Karpas-422 (cell line): ENCODE measurements at places on chromosomes 1 and 21. TPM values are rescaled to one million over a fixed set of nuclear protein-coding genes. Genes with fewer than 3 reads are reported as not detected.

Gene C1orf87
- not detected in 2 replicates for total RNA-seq

DNA sequence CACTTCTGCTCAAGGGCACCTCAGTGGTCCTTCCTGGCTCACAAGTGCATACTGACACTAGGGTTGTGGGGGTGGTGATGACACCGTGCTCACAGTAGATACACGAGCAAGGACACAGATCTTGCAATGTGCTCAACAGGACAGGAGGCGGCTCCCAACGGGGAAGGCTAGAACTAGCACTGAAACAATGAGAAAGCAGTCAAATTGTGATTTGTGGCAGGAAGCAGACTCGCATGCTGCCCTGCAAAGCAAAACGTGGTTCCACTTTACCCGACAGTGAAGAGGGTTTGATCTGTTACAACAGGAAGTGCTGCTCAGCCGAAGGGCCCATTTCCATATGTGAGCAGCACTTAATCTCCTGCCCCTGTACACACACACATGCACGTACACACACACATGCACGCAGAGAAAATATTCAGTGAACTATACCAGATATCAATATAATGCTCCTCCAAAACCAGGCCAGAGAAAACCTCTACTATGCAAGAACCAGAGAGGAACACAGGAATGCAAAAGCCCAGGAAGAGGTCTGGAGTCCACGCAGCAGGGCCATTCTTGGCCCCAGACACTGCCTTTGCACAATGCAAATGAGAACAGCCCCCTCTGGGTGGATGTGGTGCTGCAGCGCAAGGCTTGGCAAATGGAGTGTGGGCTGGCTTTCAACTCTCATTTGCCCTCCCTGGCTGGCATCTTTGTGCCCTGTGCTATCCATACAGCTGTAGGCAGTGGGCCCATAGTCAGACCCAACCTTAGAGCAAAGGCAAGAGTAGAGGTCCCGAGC lies 47.1 kb downstream of the KANK4 start:
- DNase-seq, result peak; percentile 95
- H3K4me1 ChIP-seq, result peaks cover 38% of the 10 kb centered on the region
- peak overlapping the region; percentile 91 for H3K27ac ChIP-seq

GRCh38 chr1:65299328-65299727 lies 10.0 kb upstream of the DNAJC6 start:
- no peaks in the 10 kb centered on the region for H3K4me1 ChIP-seq
- H3K27ac ChIP-seq, result no peak overlapping the region
- DNase-seq, result no peak
- H3K27me3 ChIP-seq, result no peaks in the 10 kb centered on the region

Gene OR2L3
- total RNA-seq, result not detected in 2 replicates

DNA sequence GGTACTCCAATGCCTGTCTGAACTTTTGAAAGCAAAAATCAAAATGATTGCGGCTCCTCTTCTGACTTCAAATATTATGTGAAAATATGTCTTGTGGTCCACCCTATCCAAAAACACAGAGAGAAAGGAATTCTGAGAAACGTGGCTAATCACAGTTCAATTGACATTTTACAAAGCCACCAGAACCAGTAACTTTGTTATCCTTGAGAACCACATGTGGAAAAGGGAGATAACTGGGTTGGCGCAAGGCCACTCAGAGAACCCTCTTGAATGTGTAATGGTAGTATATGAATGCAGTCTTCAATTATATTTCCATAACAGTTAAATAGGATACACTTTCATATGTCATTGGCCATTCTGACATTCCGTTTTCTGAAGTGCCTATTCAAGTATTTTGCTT lies 1030.0 kb upstream of the TMPRSS15 start:
- no peak for DNase-seq
- H3K4me3 ChIP-seq, result no peak overlapping the region
- H3K36me3 ChIP-seq, result no peaks in the 10 kb centered on the region
- H3K4me1 ChIP-seq, result no peaks in the 10 kb centered on the region
- H3K27ac ChIP-seq, result no peak overlapping the region
- H3K27me3 ChIP-seq, result no peaks in the 10 kb centered on the region

Gene SH2D1B
- total RNA-seq, result not detected in 2 replicates

DNA sequence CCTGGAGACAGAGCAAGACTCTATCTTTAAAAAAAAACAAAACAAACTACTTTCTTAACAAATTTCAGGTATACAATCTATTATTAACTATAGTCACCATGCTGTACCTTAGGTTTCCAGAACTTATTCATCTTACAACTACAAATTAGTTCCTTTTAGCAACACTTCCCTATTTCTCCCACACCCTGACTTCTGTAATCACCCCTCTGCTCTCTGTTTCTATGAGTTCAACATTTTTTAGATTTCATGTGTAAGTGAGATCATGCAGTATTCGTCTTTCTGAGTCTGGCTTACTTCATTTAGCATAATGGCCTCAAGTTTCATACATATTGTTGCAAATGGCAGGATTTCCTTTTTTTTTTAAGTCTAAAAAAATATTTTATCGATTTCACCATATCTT lies 77.9 kb upstream of the LPGAT1 start:
- no peak overlapping the region for H3K27ac ChIP-seq
- no peaks in the 10 kb centered on the region for H3K27me3 ChIP-seq
- no peak for DNase-seq
- no peaks in the 10 kb centered on the region for H3K4me1 ChIP-seq
- no peak overlapping the region for H3K4me3 ChIP-seq

DNA sequence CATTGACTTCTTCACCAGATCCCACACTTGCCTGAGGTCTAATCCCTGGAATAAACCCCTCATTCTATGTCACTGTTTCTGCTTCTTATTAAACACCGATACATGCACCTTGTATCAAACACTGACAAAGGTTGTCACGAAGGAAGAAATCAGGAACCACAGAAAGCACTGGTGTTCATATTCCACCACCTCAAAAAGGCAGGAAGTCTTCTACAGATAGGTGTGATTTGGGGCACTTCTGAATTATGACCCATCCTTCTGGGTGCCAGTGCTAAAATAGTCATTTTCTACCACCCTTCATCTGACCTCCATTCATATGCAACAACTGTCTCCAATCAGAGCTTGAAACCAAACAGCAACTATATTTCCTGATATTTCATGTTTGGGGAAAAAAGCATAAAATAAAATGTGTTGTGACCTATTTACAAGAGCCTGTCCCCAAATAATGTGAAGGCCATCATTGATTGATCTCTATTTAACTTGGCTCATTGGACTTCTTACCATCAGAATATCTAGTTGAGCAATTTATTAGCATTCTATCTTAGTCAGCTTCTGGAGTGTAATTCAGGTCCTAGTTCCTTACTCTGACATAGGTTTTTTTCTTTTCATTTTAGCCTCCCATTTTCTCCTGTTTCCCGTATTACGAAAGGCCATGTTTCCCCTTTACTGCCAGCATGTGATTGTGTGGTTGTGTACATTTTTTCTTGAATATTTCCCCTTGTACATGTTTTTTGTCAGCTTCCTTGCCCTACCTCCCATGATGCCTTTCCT lies 43.1 kb downstream of the DUSP10 start:
- H3K36me3 ChIP-seq, result no peaks in the 10 kb centered on the region
- H3K27ac ChIP-seq, result no peak overlapping the region

DNA sequence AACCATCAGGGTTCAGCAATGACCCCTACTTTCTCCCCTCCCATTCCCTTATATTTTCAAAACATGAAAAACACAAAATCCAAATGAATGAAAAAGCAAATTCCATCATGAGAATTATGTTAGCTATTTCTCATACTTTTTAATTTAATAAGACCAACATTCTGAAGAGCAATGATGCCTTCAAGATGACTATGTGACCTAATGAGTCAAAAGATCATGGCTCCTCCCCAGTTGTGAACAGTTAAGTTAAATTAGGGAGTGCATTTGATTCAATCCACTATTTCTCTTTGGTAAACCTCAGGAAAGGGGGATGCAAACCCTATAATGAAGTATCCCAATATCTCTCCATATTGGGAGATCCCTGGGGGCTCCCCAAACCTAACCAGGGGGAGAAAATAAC lies 36.5 kb downstream of the PUM1 start:
- no peak for DNase-seq
- H3K36me3 ChIP-seq, result peaks cover 29% of the 10 kb centered on the region
- H3K4me1 ChIP-seq, result peaks cover 65% of the 10 kb centered on the region
- H3K27ac ChIP-seq, result peak overlapping the region; percentile 66

DNA sequence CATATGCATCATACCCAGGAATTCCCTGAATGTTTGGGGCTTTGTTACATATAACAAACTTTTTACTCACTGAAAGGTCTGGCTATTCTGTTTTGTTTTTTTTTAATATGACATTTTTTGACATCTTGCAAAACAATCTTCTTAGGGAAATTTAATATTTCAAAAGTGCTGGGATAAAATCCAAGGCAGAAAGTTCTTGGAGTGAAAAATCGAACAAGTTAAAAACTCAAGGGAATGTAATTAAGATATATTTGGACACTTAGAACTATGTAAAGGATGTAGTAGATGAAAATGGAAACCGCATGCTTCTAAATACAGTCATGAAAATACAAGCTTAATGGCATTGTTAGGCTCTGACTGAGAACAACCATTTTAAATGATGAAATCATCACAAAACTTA lies 8.6 kb downstream of the CHODL start:
- H3K4me1 ChIP-seq, result no peaks in the 10 kb centered on the region
- H3K36me3 ChIP-seq, result no peaks in the 10 kb centered on the region
- H3K27ac ChIP-seq, result no peak overlapping the region
- DNase-seq, result no peak
- no peak overlapping the region for H3K4me3 ChIP-seq

Gene SMAP2
- 33.6 and 37.5 TPM in 2 replicates for total RNA-seq

GRCh38 chr1:67118191-67118590 lies 16.6 kb downstream of the C1orf141 start:
- no peak for DNase-seq
- no peak overlapping the region for H3K27ac ChIP-seq
- H3K4me3 ChIP-seq, result no peak overlapping the region
- peaks cover 6% of the 10 kb centered on the region for H3K4me1 ChIP-seq

- H3K4me1 ChIP-seq, result peaks cover 31% of the 10 kb centered on the region
- no peak overlapping the region for H3K4me3 ChIP-seq
- H3K27ac ChIP-seq, result no peak overlapping the region
- no peaks in the 10 kb centered on the region for H3K27me3 ChIP-seq
Observed at GRCh38 chr1:229645324-229645993, 19.4 kb downstream of the URB2 start.

DNA sequence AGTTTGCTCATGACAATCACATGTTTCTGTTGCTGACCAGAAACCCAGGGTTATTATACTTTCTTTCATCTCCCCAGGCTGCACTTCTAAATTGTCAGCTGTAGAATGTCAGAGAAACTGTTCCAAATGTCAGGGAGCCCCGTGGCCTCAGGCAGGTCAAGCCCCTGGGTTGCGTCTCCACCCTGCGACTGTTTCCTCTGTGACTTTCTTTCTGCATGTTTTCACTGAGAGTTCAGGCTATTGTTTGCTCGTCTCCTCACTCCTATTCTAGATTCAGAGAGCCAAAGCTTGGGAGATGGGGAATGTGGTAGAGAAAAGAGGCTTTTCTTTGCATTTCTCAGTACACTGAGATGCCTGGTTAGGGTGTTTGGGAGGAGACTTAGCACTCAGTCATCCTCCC lies 97.4 kb downstream of the CENPF start:
- H3K27ac ChIP-seq, result no peak overlapping the region
- no peak for DNase-seq
- H3K27me3 ChIP-seq, result peaks cover 3% of the 10 kb centered on the region; the same call in 1 of the 2 replicates
- no peaks in the 10 kb centered on the region for H3K36me3 ChIP-seq
- H3K4me3 ChIP-seq, result no peak overlapping the region

DNA sequence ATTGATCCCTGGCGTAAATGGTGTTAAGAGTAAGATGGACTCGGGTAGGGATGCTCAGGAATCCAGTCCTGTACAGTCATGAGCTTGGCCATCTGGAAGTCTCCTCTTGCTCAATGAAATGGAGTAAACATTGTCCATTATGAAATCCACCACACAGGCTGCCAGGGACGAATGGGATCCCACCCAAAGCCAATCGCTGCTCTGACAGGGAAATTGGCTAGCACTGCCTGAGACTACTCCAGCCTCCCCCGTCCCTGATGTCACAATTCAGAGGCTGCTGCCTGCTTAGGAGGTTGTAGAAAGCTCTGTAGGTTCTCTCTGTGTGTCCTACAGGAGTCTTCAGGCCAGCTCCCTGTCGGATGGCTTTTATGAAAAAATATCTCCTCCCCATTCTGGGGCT lies at the start of gene HSD11B1:
Gene HSD11B1, plus strand, starts transcription at position 263 of the 400 bp plus-strand sequence. Its CDS starts 97 bp downstream, at position 360.
- no peaks in the 10 kb centered on the region for H3K4me1 ChIP-seq
- H3K36me3 ChIP-seq, result no peaks in the 10 kb centered on the region
- no peak within 1 kb of the TSS for H3K4me3 ChIP-seq
- no peak for DNase-seq
- H3K27me3 ChIP-seq, result no peaks in the 10 kb centered on the region

Gene KCNE1
- not detected in 2 replicates for total RNA-seq

- no peak overlapping the region for H3K4me3 ChIP-seq
- no peak for DNase-seq
- H3K36me3 ChIP-seq, result no peaks in the 10 kb centered on the region
- peaks cover 8% of the 10 kb centered on the region for H3K4me1 ChIP-seq
- H3K27ac ChIP-seq, result no peak overlapping the region
- H3K27me3 ChIP-seq, result no peaks in the 10 kb centered on the region
Observed at GRCh38 chr1:157495285-157495684, 57.0 kb downstream of the FCRL5 start.

DNA sequence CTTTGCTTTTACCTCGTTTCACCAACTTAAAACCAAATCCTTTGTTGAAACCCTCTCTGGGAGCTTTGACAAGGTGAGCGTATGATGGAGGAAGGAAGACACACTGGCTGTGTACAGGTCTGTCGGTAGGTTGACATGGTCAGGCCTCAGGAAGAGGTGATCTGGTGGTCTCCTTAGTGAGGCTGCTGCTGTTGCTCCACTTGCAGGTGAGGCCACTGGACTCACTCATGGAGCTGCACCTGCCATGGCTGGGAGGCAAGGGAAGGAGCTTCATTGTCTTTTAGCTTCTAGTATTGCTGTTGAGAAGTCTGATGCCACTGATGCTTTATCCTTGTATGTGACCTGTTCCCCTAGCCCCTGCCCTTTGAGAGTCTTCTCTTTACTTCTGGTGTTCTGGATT lies 35.7 kb downstream of the TENT5C start:
- H3K27me3 ChIP-seq, result no peaks in the 10 kb centered on the region
- no peak overlapping the region for H3K4me3 ChIP-seq
- DNase-seq, result no peak
- peaks cover 3% of the 10 kb centered on the region; the same call in 1 of the 2 replicates for H3K4me1 ChIP-seq

GRCh38 chr1:55589671-55590297 lies 374.6 kb upstream of the USP24 start:
- DNase-seq, result no peak
- 0 out of 2 replicates have a peak, but pooled peaks cover 3% of the 10 kb centered on the region for H3K27me3 ChIP-seq
- no peaks in the 10 kb centered on the region for H3K36me3 ChIP-seq
- H3K27ac ChIP-seq, result no peak overlapping the region

DNA sequence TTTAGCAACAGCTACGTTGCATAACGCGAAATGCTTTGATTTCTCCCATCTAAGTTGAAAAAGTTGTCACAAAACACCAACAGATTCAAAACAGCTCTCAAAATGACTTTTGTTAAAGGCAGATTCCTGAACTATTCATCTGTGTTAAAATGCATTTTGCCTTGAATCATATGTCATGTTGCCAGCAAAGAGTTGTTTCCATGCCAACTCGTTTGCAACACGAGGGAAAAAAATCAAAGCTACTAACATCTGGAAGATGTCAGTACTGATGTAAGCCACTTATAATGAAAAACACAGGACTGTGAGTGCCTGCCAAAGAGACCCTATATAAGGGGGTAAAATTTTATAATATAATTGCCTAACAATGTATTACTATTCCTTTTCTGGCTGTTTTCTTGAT lies 182.7 kb upstream of the PTBP2 start:
- DNase-seq, result no peak
- no peaks in the 10 kb centered on the region for H3K36me3 ChIP-seq
- no peaks in the 10 kb centered on the region for H3K27me3 ChIP-seq
- no peak overlapping the region for H3K4me3 ChIP-seq
